ENCODE measurements at places on chromosomes 16 and 17.

DNA sequence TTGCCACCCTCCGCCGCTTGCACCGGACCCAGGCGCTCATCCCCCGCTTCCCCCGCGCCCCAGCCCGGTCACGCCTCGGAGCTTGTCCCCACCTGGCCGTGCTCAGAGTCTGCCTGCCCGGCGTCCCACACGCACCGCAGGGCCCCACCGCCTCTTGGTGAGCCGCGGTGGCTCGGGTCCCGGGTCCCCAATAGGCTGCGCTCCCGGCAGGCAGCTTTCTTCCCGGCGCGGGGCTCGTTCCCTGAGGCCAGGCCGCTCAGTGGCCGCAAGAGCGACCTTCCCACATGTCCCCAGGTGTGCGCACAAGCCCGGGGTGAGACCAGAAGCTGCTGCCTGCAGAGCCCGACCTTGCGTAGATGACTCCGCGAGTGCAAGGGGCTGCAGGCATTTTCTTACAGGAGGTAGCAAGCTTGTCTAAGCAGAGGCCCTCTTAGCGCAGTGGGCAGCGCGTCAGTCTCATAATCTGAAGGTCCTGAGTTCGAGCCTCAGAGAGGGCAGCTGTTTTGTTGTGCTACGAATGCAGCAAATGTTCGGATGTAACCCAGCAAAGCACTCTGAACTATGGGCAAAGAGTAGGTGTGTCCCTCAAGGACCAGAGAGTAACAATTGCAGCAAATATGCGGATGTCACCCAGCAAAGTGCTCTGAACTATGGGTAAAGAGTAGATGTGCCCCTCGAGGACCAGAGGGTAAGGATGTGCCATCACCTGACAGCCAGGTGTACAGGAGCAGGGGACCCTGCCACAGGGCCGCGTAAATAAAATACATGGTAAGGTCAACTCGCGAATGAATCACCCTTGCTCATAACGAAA is 15.6 kb downstream of the TLE7 start:
- DNase-seq: peak; percentile 93

DNA sequence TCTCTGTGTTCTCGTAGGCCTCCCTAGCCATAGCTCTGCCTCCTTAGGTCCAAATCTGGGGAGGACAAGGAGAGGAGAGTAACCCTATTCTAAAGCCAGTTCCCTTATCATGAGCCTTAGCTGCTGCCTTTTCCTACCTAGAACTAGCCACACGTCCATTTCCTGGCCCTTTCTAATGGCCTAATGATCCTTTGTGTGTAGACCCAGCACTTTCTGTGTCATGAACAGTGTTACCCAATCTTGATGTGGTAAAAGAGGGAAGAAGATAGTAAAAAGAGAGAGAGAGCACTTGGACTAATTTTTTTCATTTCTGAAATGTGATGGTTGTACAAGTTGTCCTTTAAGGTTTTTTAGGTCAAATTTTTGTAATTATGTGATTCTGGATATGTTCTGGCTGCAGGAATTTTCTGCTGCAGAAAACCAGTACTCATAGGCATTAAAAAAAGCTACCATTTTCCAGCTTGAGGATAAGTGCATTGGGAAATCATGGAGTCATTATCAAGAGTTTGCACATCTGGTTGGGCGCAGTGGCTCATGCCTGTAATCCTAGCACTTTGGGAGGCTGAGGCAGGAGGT is 18.2 kb downstream of the CASC3 start:
- DNase-seq: no peak

- DNase-seq: no peak
Observed at GRCh38 chr16:11076259-11077018, 132.1 kb downstream of the CLEC16A start.

GRCh38 chr16:26709175-26709574 is 357.6 kb upstream of the C16orf82 start:
- DNase-seq: no peak

- no peak for DNase-seq
Observed at GRCh38 chr16:411576-412265, 10.0 kb downstream of the DECR2 start.

DNA sequence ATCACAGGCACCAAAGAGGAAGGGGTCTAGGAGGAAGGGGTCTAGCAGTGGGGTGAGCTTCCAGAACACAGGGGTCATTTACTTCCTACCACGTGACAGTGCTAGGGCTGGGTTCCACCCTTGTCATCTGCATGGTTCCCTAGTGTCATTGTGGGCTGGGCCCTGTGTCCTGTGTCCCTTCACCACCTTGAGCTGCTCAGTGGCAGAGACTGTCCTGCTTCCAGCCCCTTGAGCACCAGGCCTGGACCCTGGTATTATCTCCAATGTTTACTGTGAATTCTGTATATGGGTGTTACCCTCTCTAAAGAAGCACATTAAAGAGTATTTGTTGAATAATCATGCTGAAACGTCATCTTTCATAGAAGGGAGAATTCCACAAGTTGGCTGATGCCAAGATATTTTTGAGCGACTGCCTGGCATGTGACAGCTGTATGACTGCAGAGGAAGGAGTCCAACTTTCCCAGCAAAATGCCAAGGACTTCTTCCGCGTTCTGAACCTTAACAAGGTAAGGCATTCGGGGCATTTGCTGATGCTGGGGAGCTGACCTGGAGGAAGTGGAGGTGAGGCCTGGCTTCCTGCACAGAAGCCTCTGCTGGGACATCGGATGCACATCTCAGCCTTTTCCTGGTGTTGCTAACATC is 5.5 kb downstream of the NARF start:
- no peak for DNase-seq

GRCh38 chr16:86572606-86573005 is 5.7 kb upstream of the FOXL1 start:
- DNase-seq: no peak

DNA sequence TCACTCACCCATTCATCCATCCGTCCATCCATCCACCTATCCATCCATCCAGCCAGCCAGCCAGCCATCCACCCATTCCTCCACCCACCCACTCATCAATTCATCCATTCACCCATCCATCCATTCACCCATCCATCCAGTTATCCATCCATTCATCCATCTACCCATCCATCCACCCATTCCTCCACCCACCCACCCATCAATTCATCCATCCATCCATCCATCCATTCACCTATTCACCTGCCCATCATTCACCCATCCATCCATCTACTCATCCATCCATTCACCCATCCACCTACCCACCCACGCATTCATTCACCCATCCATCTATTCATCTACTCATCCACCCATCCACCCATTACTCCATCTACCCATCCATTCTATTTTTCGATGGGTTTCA is 43.6 kb upstream of the JPH3 start:
- DNase-seq: no peak

- DNase-seq: no peak
Observed at GRCh38 chr16:56961851-56962281, at the start of gene CETP. CETP (plus strand) TSS chr16:56961950; CDS start chr16:56961980, 30 bp downstream.

- DNase-seq: no peak
Observed at GRCh38 chr17:49404361-49404760, 10.3 kb downstream of the PHB1 start.

- no peak for DNase-seq
Observed at GRCh38 chr17:83177611-83178532, 98.5 kb downstream of the METRNL start.

GRCh38 chr17:78697554-78698343 is 84.3 kb downstream of the CYTH1 start:
- no peak for DNase-seq

DNA sequence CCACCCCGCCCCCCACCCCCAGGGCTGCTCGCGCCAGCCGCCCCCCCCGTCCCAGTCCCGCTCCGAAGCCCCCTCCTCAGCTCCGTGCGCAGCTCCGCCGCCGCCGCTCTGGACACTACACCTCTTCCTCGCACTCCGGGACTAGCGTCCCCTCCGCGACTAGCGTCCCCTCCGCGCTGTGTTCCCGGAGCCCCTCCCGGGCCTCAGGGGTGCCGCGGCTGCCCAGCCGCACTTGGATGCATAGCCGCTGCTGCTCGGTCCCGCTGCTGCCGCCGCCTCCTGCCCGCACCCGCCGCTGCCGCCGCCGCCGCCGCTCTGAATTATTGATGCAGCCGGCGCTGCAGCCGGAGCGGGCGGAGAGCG is at the start of gene CBLN1:
TSS of gene CBLN1 (minus strand) at position 359 of the 363 bp plus-strand sequence. CDS start 373 bp downstream, outside the sequence.
- no peak for DNase-seq

DNA sequence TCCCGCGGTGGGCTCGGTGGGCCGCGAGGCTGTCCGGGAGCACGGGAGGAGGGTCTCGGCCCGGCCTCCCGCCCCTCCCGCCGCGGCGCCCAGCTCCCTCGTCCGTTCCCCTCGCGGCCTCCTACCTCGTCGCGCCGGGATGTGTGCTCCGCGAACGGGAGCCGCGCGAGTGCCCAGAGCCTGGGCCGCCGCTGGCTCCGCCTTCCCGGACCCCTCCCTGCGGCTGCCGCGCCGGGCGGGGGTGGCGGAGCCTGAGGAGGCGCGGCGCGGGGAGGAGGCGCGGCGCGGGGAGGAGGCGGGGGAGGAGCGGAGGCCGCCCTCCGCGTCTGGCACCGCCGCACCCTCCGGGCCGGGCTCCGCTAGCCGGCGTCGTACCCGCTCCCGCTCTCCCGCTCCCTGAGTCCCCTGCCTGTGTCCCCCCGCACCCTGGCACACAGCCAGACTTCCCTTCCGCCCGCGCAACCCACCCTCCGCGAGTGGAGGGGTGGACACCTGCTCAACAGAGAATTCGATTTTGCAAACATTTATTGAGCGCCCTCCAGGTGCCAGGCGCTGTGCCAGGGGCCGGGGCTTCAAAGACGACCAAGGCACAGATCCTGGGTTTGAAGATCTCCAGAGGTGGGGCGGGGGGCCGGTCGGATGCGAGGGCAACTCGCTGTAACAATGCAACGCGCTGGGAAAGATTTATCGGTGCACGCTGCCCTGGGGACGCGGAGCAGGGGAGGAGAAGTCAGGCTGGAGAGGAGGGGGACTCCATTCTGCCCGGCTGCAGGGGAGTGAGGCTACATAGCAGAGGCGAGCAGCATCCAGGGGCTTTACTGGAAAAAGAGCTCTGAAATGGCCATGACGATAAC is at the start of gene MPP3:
TSS of gene MPP3 (minus strand) at position 171 of the 854 bp plus-strand sequence. CDS start 1,240 bp downstream, outside the sequence.
- DNase-seq: peak; percentile 82

- no peak for DNase-seq
Observed at GRCh38 chr17:48126532-48126850, 18.9 kb downstream of the SNX11 start.

DNA sequence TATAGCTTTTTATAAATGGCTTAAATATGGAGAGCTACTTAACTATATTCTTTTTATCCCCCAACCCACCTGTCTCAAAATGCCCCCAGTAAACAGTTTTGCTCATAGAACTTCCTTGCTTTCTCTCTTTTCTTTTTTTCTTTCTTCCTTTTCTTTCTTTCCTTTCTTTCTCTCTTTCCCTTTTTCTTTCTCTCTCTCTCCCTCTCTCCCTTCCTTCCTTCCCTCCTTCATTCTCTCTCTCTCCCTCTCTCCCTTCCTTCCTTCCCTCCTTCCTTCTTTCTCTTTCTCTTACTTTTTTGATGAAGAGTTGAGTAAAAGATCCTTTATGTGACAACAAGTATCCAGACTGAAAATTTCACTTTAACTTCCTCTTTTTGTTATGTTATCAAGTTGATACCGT is 48.2 kb downstream of the KCNJ2 start:
- no peak for DNase-seq

Measured in epithelial cell of esophagus (primary cell).